Kidney tubule cell (primary cell): ENCODE measurements at places on chromosomes 6 and 20.
A peak's percentile ranks its signal among the peaks of the same experiment; 100 is the strongest.

DNA sequence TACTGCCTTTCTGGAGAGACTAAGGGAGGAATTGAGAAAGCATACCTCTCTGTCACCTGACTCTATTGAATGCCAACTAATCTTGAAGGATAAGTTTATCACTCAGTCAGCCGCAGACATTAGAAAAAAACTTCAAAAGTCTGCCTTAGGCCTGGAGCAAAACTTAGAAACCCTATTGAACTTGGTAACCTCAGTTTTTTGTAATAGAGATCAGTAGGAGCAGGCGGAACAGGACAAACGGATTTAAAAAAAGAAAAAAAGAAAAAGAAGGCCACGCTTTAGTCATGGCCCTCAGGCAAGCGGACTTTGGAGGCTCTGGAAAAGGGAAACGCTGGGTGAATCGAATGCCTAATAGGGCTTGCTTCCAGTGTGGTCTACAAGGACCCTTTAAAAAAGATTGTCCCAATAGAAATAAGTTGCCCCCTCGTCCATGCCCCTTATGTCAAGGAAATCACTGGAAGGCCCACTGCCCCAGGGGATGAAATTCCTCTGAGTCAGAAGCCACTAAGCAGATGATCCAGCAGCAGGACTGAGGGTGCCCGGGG, 43.1 kb upstream of the RNF182 start:
- DNase-seq, result no peak

- DNase-seq, result no peak
Observed at GRCh38 chr6:132888701-132889100, 74.3 kb downstream of the RPS12 start.

DNA sequence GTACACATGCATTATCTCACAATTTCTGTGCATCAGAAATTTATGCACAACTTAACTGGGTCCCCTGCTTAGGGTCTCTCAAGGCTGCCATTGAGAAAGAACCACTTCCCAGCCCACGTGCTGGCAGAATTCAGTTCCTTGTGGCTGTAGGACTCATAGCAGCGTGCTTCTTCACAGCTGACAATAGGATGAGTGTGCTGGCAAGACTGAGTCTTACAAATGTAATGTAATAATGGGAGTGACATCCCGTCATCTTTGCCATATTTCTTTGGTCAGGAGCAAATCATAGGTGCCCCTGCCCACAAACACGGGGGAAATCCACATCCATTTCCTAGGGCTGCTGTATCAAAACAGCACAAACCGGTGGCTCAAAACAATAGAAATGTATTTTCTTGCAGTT, 77.4 kb downstream of the FIG4 start:
- DNase-seq, result no peak

- DNase-seq, result peak; percentile 66
Observed at GRCh38 chr6:144330017-144330987, 45.2 kb downstream of the UTRN start.

- no peak for DNase-seq
Observed at GRCh38 chr6:48325701-48326100, 214.7 kb upstream of the PTCHD4 start.

DNA sequence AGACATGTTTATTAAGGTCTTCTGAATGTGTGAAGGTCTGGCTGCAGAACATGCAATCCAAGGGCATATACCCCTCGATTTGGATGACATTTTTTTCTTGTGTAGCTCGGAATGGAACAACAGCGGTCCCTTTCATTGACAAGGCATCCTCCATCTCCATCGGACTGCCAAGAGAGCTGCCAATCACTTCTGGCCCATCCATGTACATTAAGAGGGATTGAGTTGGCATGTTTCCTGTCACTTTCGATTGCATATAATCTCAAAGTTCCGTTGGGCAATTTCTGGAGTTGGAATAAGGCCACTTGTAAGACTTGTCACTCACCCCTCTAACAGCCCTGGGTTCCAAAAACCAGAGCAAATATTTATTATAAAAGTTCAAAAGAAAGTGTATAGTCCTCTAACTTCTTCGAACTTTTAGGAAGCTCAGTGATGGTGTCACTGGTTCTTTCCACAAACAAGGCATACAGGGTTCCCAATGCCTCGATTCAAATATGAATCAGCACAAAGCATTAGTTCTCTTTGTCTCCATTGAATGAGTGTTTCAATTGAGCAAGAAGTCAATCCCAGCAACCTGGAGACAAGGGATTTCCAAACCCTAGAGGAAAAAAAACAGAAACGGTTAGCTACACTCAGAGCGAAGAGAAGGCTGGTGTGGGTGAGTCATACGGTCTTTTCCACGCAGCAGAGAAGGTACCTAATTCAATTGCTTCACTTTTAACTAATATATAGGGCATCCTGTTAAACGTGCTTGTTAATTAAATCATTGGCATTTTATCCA, 10.9 kb downstream of the ZNF217 start:
- peak; percentile 83 for DNase-seq

- DNase-seq, result peak; percentile 8
Observed at GRCh38 chr6:3868544-3868943, 19.4 kb downstream of the FAM50B start.

DNA sequence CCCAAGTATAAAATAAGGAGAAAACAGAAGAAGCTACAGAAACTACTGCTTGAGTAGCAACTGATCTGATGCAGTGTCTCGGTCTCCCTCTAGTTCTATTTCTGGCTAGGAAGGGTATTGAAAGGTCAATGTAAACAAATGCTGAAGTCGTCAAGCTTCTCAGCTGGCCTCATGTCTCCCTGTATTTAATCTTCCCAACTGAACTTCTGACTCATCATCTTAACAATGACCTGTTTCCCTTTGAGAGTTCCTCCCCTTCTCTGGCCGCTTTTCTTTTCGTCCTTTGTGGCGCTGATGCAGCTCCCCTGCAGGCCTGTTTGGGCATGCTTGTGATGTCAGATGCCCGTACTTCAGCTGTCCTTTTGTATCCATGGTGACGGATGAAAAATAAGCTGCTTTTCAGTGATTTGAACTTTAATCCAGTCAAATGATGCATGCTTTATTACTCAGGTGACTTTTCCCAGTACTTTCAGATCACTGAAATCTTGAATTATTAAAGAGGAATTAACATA, 7.8 kb upstream of the LCA5 start:
- peak; percentile 100 for DNase-seq

- DNase-seq, result peak; percentile 57
Observed at GRCh38 chr6:100617633-100618350, 153.1 kb upstream of the SIM1 start.

GRCh38 chr6:85436411-85436810, 13.5 kb upstream of the NT5E start:
- DNase-seq, result no peak

- DNase-seq, result no peak
Observed at GRCh38 chr6:89952105-89952671, 57.9 kb downstream of the GJA10 start.

DNA sequence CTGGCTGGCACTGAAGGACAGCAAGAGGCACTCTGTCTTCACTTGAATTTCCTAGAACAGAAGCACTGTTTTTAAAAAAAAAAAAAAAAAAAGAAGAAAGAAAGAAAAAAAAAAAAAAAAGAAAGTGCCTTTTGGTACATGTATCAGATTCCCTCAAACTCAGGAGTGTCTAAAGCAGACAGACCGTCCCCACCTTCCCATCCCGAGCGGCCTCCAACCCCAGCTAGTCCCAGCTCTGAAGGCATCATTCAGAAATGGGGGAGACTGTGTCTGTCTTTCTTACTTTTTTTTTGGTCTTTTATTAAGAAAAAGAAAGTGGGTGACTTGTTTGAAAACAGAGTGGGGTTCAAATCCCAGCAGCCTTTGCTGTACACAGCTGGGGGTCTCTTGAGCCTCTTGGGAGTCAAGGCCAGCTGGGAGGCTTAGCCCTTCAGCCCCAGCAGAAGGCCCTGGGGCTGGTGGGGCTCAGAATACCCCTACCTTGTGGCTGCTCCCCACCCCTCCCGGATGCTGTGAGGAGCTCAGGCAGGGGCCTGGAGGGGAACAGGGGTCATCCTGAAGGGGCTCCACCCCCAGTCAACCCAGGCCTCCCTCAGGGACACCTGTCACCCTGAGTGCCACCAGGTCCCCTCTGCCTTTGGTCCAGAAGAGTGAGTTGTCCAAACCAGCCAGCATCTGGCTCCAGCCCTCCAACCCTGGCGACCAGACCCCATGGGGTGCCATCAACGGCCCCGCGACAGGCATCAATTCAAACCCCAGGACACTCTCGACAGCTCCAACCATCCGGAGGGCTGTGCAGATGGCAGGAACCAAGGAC, 128.3 kb downstream of the TAF4 start:
- DNase-seq, result no peak

DNA sequence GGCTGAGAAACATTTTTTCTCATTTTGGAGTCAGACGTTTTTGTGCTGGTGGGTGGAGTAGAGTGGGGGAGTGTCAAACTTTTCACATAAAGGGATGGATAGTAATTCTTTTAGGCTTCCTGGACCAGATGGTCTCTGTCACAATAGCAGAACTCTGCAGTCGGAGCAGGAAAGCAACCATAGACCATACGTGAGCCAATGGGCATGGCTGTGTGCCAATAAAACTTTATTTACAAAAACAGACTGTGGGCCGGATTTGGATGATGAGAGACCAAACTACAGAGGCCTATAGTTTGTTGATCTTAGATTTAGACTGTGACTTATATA, 70.8 kb upstream of the SLC22A23 start:
- DNase-seq, result no peak

DNA sequence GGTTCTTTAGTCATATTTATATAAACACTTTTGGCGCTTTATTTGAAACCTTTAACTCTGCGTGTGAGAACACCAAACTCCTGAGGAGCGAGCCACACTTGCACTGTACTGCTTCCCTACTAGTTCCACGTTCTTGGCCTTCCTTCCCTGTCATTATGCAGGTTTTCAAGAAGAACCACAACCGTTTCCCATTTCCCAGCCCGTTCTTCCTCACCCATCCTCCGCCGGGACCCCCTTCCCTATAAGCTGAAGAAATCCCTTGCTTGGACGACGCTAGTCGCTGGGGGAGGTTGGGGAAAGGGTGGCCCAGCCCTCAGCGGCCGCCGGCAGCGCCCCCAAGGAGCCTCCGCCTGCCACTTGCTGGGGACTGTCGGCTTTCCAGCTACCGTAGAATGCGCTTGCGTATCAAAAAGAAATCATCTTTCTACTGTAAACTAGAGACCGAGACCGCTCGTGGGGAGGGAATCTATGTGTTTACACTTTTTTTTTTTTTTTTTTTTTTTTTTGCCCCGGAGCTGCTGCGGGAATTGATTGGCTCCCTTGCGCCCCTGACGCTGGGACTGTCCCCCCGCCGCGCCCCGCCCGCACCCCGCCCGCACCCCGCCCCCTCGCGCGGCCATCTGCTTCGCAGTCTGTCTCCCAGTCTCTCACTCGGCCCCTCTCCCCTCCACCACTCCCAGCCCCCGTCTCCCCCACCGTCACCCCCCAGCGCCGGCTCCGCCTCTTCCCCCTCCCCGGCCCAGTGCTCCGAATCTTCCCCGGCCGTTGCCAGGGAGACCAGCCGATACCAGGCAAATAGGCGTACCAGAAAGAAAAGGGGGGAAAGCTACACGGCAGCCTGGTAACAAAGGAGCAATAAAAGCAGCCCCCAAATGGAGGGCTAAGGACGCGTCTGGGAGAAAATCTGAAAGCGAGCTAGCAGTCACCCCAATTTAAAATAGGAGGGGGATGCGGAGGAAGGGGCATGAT, 2.3 kb upstream of the MARCKS start:
- DNase-seq, result peak; percentile 63

DNA sequence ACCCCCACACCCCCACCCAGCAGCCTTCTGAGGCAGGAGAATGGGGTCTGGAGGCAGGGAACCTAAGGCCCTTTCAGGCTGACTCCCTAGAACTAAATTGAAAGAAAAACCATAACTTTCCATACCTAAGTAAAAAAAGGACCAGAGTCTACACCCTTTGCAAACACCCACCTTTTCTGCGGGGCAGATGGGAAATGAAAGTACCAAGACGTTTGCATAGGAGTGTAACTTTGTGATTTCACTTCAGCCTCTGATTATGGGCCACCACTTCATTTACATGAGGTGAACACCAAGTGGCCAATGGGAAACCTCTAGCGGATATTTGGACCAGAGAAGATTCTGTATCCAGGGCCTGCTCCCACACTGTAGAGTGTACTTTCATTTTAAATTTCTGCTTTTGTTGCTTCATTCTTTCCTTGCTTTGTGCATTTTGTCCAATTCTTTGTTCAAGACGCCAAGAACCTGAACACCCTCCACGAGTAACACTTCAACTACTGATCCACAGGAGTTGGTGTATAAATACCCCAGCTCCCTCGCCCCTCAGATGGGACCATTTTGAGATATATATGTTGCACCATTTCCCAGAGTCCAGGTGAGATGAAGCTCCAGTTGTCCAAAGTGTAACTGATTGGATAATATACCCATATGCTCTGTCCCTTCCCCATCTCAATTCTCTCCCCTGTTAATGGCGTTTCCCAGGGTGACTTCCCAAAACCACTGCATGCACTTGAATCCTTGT, 18.9 kb upstream of the SRSF6 start:
- no peak for DNase-seq

- no peak for DNase-seq
Observed at GRCh38 chr6:62441182-62441581, 155.2 kb upstream of the KHDRBS2 start.
